D721Med (cell line): ENCODE measurements at places on chromosomes 12 and 14.
A peak's percentile ranks its signal among the peaks of the same experiment; 100 is the strongest.

DNA sequence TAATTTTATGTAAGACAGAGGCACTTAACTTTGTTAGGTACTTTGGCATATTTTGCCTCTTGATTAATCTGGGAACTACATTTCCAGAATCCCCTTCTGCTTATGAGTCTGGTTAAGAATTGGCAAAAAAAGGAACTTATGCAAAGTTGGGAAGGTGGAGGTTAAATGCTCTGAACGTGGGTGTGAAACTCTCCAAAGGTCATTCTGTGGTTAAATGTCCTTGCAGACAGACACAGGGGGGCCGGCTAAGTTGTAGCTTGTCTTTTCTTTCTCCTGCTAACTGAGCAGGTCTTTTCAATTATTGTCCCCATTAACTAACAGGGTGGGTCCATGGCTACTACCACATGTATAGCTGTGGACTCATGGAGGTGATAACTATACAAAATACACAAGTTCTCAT is 248.6 kb upstream of the NOVA1 start:
- no peak for DNase-seq

DNA sequence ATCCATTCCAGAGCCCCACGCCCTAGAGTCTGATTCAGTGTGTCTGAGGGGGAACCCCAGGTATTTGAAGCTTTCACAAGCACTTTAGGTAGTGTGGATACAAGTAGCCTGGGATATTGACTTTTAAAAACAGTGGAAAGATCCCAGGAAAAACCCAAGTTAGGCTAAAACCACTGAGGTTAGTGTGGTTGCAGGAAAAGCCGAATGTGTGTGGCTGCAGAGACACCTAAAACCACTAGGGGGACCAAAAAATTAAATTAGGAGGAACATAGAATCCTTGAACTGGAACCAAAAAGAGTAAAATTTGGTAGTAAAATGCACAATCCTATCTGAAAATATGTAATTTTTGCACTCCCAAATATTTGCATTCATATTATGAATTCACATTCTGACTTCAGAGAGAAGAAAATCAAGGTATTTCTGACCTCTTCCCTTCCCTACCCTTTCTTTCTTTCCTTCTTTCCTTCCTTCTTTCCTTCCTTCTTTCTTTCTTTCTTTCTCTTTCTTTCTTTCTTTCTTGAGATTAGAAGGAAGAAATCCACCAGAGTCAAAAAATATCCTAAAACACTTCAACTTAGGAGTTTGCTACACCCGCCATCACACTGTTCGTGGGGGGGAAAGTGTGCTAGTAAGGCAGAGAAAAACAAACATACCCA is 37.8 kb downstream of the SLCO1A2 start:
- DNase-seq = no peak

DNA sequence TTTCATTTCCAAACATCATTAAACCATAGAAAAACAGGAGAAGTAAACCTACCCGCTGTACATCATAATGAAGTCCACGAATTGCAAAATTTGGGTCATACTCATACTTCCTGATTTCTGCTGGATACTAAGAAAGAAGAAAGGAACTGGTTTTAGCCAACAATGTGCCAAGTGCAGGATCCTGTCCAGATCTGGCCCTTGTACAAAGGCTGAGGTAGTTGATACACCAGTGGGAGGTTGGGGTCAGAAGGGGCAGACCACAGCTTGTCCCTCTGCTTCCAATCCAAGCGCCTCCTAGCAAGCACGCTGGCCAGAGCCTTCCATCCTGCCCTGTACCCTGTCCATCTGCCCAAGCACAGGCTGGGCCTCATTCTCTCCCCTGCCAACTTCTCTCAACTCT is 34.2 kb downstream of the NT5DC3 start:
- no peak for DNase-seq

DNA sequence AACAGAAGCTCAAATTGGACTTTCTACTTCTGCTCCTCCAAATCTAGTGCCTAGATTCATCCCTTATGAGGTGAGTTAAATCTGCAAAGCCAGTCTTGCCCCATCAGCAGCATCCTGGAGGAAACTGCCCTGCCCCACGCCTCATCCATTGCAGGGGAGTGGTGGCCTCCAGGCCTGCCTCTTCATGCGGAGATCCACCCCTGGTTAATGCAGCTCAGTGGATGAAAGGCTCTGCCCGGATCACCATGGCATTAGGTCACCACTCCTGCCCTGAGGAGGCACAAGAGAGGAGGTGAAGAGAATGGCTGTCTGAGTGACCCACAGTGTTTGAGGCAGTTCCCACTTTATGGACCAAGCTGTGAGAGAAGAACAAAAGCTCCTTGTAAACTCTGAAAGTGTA is 218.1 kb downstream of the C12orf75 start:
- no peak for DNase-seq

DNA sequence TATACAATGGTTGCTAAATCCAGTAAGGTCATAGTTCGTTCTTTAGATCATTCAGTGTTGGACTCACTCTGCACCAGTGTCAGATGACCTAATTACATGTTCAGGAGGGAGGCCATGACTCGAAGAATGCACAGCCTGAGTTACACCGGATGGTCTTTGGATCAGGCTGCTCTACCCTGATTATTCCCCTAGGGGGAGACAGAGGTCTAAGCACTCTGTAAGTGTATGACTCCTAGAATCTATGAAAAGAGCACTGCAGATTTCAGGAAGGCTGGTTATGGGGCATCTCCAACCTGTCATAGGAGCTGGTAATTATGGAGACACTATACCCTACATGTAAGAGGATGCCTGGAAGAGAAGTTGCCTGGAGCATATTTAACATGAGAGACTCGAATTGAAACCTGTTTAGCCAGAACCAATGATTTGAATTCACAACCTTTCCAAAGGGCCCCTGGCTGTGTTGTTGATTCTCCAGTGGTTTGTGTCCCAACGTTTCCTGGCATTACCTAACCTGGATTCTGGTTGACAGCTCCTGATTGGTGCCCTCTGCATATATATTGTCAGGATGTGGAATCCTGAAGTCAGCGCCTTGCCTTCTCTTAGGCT is at the start of gene MUCL1:
MUCL1 (plus strand) TSS at position 584 of the 606 bp plus-strand sequence. CDS start 67 bp downstream, outside the sequence.
- no peak for DNase-seq

- no peak for DNase-seq
Measured at GRCh38 chr14:81122326-81122725, 98.4 kb downstream of the GTF2A1 start.

GRCh38 chr12:59597385-59597781 is 1.6 kb downstream of the SLC16A7 start:
- DNase-seq = no peak

DNA sequence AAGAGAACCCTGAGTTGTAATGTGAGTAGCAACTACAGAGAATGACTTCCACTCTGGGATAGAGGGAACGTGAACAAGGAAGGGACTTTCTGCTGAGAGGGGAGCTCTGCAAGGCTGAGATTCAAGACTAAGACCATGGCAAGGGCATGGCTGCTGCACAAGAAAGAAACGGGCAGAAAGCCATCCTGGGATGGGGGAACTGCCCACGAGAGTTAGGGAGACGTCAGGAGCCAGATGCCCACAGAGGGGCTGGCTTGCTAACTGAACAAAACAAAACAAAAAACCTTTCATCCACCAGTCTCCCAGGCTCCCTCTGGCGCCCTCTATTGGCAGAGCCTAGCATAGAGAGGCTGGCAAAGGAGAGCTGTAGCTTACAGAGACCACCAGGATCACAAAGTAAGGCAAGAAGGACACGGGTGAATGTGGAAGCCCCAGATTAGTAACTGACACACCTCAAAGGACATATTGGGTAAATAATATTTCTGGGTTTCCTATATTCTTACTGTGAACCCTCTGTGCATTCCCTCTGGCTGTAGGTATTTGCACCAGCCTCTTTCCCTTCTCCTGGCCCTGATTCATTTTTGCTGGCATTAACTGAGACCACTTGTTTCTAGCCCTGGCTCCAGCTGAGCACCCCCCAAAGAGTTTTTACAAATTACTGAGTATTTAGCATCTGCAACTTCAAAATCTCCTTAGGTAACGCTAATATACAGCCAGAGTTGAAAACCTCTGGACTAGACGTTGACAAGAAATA is 338.3 kb downstream of the EMP1 start:
- peak; percentile 15 for DNase-seq

GRCh38 chr12:46664761-46665287 is 161.0 kb downstream of the SLC38A4 start:
- DNase-seq = no peak

DNA sequence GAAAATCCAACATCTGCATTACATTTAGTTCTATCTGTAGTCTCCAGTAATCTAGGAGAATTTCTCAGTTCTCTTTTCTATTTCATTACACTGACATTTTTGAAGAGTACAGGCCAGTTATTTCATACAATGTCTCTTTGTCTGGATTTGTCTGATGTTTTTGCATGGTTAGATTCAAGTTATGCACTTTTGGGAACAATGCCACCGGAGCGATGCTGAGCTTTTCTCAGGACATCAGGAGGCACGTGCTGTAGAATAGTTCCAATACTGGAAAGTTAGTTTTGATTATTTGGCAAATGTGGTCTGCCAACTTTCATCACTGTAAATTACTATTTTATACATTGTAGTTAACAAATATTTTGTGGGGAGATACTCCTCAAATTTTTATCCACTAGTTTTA is 43.1 kb downstream of the ALDH1L2 start:
- no peak for DNase-seq

- DNase-seq = no peak
Measured at GRCh38 chr12:73612551-73612950, 925.1 kb upstream of the ATXN7L3B start.

DNA sequence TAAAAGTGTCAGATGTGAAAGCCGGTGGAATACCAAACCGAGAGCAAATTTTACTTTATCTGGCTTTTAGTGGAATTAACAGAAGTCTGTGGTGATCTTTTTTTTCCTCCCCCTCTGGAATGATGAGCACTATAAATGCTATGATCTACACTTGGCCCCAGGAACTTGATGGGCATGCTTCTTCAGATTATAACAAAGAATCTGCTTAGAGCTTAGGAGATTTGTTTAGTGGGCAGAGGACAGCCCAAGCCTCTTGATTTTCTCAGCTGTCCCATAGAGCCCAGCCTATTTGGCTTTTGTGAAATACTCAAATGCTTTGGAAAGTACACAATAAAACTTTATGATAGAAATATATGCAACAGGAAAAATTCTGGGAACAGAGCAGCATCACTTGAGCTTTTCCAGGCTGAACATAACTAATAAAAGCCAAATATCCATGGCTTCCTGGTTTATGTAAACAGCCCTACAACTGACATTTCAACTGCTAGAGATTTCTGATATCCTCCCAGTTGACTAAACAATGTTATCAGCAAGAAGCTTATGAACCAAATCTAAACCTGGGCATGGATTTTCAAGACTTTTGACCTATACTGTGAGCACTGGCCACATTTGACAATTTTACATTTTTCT is 149.6 kb downstream of the PLXNC1 start:
- DNase-seq = no peak

- no peak for DNase-seq
Measured at GRCh38 chr12:69405566-69405865, 46.0 kb downstream of the YEATS4 start.

DNA sequence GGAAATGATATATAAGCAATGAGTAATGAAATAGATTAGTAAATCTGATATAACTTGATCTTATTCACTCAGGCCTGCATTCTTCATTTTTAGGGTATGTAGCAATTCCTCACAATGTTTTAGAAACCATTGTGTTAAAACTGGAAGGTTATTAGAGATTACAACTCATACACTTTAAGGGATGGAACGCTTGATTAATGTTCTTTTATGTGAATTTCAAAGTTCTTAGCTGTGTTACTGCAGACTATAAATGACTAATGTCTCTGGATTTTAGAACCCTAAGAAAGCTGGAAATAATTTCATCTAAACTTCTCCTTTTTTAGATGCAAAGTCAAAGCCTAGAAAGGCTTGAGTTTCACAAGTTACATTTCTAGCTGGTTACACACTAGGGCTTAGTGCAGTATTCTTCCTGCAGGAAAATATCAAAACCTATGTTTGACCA is 148.2 kb upstream of the CLEC14A start:
- no peak for DNase-seq

DNA sequence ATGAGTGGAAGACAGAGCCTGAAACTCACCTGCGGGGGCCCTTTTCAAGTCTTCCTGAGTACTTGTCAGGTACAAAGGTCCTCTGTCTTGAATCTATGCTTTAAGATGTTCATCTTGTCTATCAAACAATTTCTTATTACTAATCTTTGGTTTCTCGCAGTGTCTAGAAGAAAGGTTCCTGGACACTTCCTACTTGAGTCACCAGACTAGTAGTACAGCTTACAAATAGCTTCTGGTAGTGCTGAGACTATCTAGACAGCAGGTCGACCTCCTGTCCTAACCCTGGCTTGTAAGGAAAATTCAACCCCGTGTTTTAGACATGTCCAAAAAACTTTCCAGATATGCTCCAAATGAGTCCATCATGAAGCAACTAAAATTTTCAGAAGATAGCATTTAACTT is 11.2 kb upstream of the ARID2 start:
- DNase-seq = no peak

- DNase-seq = no peak
Measured at GRCh38 chr14:33561488-33562175, 389.2 kb downstream of the EGLN3 start.

DNA sequence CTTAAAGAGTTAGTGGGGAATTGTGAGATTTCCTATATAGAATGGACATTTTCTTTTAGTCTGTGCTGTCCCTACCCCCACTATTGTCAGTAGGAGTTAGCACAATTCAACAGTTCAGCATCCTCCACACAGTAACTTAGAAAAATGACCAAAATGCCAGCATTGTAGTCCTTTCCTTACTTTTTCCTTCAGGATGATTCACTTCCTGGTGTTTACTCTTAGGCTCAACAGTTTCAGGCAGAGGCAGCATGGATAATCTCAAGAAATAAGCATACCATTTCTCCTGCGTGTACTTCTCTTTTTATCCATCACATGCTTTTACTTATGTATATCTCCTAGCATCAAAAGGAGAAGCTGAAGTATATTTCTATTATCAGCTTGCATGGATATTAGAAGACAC is 683.4 kb downstream of the SLC16A7 start:
- DNase-seq = no peak

DNA sequence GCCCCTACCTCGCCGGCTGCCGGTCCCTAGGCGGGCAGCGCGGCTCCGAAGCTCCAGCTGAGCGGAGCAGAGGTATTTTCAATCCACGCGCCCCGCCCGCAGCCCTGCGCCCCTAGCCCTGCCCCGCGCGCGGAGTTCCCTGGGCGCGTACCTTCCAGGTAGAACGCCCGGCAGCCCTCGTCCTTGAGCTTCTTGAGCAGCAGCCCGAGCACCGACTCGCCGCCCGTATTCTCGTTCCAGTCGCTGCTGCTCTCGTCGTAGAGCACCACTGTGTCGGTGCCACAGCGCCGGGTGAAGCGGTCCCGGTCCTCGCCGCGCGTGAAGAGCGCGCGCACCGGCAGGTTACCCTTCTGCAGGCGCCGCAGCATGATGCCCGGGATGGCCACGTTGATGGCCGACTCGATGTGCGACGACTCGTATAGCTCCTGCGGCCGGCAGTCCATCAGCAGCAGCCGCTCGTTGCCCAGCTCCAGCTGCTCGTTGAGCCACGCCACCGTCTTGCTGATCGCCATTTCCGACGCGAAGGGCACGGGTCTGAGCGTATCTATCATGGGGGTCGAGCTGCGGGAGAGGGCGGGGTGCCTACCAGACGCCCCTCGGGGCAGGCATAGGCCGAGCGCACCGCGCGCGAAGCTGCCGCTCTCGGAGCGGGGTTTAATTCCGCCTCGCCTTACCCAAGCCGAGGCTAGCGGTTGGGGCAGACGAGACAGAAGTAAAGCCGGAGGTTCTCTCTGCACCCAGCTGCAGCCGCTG is 636 bp downstream of the DUSP6 start:
- no peak for DNase-seq

GRCh38 chr12:81150382-81150781 is 72.5 kb downstream of the ACSS3 start:
- no peak for DNase-seq
